Left renal pelvis (tissue), 4 donors: ENCODE measurements at places on chromosomes 4 and X.

- no peak for DNase-seq
Measured at GRCh38 chr4:5719350-5720055, 8.5 kb downstream of the EVC start.

DNA sequence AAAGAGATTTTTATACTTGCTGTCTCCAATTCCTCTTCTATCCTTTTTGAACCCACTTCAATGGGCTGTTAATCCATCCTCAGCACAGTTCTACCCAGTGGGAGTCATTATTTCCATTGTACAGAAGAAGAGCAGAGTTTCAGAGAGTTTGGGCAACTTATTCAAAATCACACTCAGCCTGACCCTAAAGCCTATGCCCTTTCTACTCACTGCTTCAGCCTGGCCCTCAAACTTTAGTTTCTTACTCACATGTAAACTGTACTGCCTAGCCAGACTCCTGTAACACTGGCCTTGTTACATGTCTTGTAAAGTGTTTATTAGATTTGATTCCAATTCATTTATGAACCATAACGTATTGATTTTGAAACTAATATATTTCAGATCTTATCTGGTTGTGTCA, 25.1 kb upstream of the USO1 start:
- no peak for DNase-seq

DNA sequence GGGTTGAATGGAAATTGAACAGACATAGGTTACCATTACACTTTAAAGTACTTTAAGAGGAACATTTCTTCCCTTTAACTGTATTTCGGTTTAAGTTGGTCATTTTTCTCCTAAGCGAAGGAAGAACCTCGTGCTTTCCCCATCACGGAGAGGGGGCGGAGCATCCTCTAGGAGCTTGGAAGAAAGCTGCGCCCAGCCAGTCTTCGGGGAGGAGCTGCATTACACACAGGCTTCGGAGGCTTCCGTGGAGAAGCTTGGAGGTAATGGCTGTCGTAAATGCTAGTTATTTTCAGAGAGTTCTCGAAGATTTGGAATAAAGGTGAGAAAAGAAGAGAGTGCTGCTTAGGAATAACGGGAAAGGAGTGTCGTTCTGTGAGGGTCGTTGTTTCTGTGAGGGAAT, at the start of gene PWWP3B:
TSS of gene PWWP3B (plus strand) at position 199 of the 400 bp plus-strand sequence. CDS start 37,128 bp downstream, outside the sequence.
- no peak for DNase-seq

- DNase-seq: no peak
Measured at GRCh38 chrX:149274516-149275105, 230.5 kb downstream of the IDS start.

DNA sequence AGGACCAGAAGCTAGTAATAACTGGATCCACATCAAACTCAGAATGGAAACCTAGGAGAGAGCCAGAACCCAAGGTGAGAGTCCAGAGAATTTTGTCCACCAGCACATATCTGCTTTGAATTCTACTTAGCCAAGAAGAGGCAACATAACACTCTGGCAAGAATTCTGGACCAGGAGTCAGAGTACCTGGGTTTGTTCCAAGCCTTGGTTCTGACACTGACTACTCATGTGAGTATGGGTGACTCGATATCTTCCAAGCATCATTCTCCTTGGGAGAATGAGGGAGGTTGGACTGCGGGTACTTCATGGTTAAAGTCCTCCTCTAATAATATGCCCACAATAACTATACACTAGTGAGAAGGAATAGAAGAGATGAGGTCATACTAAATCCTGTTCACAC, 144.0 kb upstream of the JADE1 start:
- DNase-seq: no peak

DNA sequence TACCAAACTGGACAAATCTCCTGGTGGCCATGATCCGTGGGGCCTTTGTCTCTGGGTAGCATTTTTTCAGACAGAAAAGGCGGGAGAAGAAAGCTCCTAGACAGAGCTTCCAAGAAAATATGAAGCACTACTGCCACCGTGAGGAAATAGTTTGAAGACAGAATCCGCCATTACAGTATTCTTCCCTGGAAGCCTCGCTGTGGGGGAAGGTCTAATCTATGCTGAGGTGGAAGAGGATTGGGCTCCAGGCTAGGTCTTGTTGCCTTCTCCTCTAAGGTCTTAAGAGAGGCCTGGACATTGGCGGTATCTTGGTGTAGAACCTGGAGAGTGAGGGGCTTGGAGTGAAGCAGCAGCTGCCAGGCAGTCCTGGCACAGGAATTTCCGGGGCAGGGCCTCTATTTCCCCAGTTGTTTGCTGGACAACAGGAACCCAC, 218.9 kb downstream of the OR13H1 start:
- no peak for DNase-seq

DNA sequence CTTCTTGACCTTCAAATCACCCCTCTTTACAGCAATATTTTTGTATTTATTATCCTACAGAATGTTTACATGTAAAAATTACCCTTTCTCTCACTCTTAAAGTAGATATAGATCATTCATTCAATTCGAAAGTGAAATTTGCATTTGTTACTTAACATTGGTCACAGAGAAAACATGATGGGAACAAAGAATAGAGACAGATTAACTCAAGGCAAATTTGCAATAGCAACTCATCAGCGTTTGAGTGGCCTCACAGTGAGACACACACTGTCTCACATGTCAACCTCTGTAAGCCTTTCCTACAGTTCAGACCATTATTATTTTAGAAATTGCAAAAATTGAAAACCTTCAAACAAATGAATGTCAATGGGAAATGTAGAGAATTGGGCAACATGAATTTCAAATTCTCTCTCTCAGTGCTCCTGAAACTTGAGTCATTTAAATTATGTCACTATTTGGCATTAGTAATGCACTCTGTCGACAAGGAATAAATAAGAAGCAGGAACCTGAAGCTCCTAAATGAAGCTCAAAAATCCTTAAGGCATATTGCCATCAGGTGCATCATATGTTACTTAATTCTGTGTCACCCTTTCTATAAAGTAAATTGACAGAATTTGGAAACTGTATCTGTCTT, 148.3 kb upstream of the ANXA10 start:
- DNase-seq: no peak

DNA sequence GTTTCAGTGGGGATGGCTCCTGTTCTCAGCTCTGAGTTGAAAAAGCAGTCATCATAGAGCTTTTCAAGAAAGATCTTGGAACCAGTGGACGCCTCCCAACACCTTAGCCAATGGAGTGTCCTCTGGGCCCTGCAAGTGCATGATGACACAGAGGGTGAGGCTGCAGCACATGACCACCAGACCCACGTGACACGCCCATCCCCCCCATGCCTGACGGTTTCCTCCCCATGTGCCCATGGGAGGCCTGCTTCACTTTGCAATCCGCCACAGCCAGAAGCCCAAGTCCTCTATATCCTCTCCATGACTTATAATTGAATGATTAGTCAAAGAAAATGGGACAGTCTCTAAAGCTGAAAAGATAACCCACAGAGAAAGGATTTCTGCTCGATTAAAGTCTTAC, 187.0 kb downstream of the AFAP1 start:
- no peak for DNase-seq

GRCh38 chrX:41604766-41605543, 83.8 kb upstream of the GPR34 start:
- DNase-seq: no peak

GRCh38 chr4:81874661-81875515, 403.2 kb upstream of the RASGEF1B start:
- no peak for DNase-seq

GRCh38 chr4:40980318-40980883, 230.6 kb downstream of the NSUN7 start:
- no peak for DNase-seq

DNA sequence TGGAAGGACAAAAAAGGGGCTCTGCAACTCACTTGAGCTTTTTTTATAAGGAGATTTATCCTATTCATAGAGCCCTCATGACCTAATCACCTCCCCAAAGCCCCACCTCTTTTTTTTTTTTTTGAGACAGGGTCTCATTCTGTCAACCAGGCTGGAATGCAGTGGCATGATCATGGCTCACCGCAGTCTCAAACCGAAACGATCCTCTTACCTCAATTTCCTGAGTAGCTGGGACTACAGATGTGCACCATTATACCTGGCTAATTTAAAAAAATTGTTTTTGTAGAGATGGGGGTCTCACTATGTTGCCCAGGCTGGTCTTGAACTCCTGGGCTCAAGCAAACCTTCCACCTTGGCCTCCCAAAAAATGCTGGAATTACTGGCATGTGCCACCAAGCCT, 61.6 kb upstream of the PDGFRA start:
- no peak for DNase-seq

DNA sequence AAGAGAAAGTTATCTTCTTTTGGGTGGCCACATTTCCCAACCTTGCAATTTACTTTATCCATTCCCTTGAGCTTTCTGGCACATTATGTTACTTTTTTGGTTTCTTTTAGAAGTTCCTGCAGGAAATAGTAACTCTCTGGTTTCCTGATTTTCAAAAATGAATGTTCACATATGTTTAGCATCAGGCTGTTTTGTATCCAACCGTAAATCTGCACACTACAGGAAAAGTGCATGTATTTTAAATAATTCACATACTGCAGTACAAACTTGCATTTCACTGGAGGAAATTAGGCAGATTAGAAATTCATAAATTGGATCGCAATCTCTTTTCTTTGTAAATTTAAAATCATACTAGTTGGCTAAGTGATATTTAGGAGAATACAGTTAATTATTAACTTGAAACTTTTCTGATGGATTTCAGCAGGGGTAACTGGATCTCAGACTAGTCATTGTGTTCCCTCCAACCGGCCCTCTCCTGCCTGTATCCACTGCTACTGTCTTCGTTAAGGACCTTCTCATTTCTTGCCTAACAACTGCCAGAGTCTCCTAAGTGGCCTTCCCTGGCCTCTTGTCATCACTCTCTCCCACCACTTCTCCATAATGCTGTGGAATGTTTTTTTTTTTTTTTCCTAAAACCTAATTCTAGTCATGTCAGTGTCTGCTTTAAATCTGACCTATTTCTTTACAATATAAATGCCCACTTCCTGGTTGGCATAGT, 137.2 kb downstream of the UNC5C start:
- no peak for DNase-seq

DNA sequence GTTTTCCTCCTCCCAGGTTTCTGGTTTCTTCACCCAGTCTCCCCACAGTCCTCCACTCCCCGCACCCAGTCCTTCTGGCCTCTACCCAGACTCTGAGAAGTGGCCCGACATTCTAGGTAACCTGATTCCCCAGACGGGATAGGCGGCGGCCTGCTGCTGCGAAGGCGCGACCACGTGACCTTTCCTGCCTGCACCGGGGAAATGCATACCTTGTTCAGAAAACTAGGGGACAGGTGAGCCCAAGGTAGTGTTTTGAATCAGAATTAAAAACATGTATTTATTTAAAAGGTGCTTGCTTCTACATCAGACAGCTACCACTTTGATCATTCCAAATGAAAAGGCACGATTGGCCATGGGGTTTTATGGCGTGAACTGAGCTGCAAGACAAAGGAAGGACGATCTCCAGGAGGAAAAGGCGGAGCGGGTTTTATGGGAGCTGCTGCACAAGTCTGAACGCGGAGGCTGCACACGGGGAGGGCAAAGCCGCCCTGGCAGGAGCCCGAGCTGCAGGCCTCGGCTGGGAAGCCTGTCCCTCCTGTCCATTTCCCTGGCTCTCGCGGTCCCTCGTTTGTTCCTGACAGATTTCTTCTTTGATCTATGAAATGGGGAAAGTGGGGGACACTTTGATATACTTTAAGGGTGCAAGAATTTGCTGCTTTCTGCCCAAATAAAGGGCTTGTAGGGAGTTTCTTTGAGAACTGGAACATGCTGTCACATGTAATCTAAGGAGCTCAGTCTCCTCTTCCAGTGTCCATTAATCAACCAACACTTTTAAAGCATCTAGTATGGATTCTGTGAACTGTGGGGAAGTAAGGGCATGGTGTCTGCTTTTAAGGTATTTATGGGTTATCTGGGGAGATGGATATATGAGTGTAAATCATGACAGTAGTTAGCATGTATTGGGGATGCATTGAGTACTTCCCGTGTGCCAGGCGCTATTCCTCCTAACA, 150.9 kb downstream of the SPRY1 start:
- DNase-seq: peak; percentile 47

DNA sequence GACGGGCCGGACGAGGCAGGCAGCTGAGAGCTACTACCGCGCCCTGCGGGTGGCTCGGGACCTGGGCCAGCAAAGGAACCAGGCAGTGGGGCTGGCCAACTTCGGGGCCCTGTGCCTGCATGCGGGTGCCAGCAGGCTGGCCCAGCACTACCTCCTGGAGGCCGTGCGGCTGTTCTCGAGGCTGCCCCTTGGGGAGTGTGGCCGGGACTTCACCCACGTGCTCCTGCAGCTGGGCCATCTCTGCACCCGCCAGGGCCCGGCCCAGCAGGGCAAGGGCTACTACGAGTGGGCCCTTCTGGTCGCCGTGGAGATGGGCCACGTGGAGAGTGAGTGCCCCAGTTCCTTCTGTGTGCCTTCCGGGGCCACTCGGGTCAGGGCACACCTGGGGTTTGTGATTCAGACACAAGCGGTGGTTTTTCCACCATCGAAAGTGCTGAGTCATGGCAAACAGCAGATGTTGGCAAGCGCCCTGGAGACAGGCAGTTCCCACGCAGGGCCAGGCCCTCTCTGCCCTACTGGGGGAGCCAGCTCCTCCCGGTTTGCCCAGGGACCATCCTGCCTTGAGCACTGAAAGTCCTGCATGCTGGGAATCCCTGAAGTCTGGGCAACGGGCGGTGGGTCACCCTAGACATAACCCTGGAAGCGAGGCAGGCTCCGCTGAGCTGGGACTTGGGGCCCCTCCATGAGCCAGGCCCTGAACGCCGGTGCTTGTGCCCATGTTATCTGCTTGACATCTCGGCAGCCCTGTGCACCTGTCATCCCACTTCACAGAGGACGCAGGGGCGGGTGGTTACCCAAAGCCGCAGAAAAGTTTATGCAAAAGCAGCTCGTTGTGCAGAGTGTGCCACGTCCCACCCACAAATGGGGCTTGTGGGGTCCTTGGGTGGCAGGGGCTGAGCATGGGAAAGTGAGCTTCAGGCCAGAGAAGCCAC, 29.5 kb downstream of the SH3TC1 start:
- DNase-seq: no peak

DNA sequence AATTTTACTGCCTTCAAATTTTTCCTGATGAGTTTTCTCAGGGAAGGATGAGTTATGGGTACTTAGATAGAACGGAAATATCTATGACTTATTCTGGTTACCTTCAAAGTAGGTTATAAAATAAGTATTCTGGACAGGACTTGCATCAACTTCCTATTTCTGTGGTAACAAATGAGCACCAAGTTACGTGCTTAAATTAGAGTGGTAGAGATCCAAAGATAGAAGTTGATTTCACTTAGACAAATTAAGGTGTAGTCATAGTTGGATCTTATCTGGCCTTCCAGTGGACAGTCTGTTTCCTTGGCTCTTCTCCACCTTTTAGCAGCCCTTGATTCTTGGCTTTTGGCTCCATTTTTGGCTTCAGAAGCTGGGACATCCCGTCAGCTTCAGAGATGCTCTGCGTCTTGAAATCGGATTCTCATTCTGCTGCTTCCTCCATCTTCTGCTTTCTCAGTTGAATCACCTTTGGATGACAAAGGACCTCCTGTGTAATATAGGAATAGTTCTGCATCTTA, 109.9 kb downstream of the ZNF518B start:
- no peak for DNase-seq

- peak; percentile 19 for DNase-seq
Measured at GRCh38 chrX:80335062-80335830, 85.0 kb upstream of the TENT5D start.
